Uterus (tissue), 4 donors: ENCODE measurements at places on chromosomes 5 and 9. TPM values are rescaled to one million over a fixed set of nuclear protein-coding genes. Genes with fewer than 3 reads are reported as not detected.

- no peak for DNase-seq
These were observed 67.2 kb downstream of the TTC39B start for GRCh38 chr9:15239816-15240215.

Gene FOXI1
- total RNA-seq: not detected

GRCh38 chr5:73519531-73520283 lies 21.5 kb downstream of the BTF3 start:
- peak; percentile 54 for DNase-seq

DNA sequence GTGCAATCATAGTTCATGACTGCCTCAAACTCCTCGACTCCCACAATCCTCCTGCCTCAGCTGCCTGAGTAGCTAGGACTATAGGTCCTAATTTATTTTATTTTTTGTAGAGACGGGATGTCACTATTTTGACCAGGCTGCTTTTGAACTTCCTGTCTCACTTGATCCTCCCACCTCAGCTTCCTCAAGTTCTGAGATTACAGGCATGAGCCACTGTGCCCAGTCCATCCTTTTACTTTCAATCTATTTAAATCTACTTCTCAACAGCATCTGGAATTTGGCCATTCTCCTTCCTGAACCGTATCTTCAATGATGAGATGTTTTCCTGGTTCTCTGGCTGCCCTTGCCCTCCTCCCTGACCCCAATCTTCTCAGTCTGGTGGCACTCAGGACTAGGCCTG lies 12.2 kb upstream of the GRIN1 start:
- DNase-seq: no peak

- no peak for DNase-seq
These were observed 139.2 kb upstream of the LHFPL2 start for GRCh38 chr5:78787783-78788182.

DNA sequence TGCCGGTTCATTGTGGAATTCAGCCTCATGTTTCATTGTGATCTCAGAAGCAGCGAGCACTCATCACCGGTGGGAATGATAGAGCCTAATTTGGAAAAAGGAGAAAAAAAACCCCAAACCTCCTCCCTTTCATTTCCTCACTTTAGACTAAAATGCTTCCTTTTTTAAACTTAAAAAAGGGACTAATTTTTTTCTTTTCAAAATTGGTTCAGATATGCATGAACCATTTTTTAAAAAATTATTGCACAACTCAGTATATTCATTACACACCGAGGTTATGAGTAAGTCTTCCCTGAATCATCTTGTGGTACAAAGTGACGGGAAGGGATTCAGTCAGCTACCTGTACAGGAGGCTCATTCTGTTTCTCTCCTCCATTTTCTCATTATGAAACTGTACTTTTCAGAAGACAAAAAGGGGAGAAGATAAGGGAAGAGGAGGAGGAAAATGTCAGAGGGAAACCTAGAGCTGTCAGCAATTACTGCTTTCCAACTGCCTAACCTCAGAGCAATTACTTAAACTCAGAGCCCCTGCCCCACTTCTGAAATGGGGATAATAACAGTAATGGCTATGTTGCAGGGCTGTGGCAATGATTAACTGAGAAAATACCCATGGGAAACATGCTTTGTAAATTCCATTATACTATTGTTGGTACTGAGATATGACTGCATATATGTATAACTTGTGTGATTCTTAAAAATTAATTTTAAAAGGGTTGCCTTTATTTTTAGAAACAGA lies 24.0 kb downstream of the GALNT10 start:
- DNase-seq: no peak

Gene PTGES
- not detected for total RNA-seq

DNA sequence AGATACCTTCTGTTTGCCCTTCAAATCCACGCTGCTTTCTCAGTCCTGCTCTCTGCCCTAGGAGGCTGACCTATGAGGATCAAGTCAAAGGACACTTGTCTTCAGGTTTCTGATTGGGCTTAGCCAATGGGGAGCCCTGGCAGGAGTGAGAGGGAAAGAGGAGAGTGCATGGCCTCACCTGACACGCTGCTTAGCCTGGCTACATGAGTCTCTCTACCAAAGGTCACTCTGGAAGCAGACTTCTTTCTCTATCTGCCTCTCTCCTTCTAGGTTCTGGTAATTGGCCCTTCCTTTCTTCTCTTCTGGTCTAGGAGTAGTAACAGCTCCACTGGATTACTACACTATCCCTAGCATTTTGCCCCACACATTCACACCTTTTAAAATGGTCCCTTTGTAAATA lies 13.1 kb downstream of the ARSB start:
- DNase-seq: no peak

GRCh38 chr5:57839025-57839424 lies 356.4 kb upstream of the ACTBL2 start:
- DNase-seq: no peak

Gene ZFP62
- total RNA-seq: 43.6 TPM

Gene MLANA
- total RNA-seq: not detected
